KG1 (cell line): ENCODE measurements at places on chromosomes 3 and 15.

DNA sequence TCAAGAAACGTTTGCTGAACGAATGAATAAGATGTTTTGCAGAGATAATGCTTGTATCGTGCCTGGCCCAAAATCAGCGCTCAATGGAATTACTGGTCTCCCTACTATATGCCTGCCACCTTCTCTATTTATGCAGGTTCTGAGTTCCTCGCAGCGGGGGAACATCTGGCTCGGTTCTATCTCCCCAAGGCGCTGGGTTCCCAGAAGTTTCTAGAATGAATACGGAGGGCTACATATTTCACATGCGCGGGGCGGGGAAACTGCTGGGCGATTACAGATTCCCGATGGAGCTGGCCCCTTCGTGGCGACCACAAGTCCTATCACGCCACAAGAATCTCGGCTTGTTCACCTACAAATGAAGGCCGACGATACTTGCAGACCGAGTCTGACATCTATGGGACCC is 411 bp upstream of the EIF2B5 start:
- DNase-seq, result no peak

- DNase-seq, result no peak
These were observed 100.3 kb downstream of the LRRK1 start for GRCh38 chr15:101019366-101019896.

DNA sequence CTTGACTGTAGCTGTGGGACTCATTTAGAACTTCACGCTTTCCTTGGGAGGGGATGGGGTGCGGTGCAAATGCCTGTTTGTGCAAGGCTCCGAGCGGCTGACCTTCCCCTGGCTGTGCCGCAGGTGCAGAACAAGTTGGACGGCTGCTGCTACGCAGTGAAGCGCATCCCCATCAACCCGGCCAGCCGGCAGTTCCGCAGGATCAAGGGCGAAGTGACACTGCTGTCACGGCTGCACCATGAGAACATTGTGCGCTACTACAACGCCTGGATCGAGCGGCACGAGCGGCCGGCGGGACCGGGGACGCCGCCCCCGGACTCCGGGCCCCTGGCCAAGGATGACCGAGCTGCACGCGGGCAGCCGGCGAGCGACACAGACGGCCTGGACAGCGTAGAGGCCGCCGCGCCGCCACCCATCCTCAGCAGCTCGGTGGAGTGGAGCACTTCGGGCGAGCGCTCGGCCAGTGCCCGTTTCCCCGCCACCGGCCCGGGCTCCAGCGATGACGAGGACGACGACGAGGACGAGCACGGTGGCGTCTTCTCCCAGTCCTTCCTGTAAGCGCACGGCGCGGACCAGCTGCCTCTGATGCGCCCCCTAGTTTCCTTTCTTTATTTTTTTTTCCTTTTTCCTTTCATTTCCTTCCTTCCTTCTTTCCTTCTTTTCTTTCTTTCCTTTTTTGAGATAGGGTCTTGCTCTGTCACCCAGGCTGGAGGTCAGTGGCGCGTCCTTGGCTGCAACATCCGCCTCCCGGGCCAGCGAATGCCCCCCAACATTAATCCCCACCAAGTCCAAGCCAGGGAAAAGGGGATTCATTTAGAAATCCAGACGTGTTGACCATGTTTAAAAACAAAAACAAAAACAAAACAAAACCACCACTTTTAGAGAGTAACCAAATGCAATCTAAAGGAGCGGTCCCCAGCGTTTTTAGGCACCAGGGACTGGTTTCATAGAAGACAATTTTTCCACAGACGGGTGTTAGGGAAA is 42.7 kb downstream of the EIF2AK4 start:
- no peak for DNase-seq

DNA sequence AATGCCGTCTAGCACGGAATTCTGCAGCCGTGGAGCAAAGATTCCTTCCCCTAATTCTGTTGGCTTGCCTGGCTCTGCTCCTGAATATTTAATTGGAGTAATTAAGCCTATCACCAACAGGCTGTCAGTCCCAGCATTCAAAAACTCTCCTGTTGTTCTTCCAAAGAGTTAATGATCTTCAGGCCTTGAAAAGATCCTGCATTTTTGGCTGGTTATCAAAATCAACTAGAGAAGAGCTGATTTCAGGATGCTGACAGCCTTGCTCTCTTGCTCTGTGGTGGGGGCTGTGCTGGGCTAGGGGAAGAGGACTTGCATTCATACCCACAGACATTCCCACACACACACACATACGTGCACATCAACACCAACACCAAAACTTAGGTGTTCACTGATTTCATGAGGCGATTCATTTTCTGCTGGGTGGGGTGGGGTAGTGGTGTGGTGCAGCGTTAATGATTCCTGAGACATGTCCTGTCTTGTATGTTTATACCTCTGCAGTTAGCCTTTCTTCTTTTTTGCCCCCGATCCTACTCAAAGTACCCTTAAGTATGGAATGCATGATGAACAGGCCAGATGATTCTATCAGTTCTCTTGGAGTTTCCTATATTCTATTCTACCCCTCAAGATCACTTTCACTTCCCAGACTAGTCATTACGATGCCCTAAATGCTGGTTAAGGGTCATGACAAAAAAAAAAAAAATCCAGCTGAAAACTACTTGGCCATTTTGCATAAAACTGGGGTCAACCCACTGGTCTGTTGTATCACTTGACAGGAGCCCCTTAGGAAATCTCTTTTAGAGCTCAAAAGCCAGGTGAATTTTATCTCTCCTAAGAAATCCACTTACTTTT is 42.3 kb downstream of the CPN2 start:
- DNase-seq, result no peak

GRCh38 chr3:177224414-177224813 is 27.1 kb upstream of the TBL1XR1 start:
- no peak for DNase-seq

DNA sequence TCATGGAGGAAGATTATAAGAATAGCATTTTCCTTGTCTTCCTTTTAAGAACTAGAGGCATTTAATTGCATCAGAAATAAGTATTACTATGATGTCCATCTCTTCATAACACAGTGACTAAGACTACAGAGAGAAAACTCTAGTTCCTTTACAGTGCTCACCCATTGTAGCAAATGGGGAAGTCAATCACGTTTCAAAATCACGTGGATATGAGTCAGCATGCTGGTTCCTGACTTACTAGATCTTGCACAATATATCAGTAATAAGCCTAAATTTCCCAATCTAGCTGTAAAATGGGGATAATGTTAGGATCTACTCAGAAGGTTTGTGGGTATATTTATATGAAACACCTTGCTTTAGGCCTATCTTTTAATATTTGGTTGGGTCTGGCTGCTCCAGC is 254.8 kb upstream of the EOMES start:
- peak; percentile 44 for DNase-seq

GRCh38 chr15:90872486-90873184 is 4.2 kb downstream of the FURIN start:
- DNase-seq, result no peak
